Astrocyte of the spinal cord (primary cell): ENCODE measurements at places on chromosomes 16 and 17.

- DNase-seq: peak; percentile 66
Measured at GRCh38 chr17:81387100-81388090, 7.9 kb upstream of the BAHCC1 start.

- peak; percentile 19 for DNase-seq
Measured at GRCh38 chr17:19533718-19534561, at the start of gene SLC47A1. TSS of gene SLC47A1 (plus strand) at chr17:19533854. CDS start at chr17:19533940, 86 bp downstream.

- DNase-seq: no peak
Measured at GRCh38 chr16:6279286-6279685, 1053.4 kb upstream of the RBFOX1 start.

DNA sequence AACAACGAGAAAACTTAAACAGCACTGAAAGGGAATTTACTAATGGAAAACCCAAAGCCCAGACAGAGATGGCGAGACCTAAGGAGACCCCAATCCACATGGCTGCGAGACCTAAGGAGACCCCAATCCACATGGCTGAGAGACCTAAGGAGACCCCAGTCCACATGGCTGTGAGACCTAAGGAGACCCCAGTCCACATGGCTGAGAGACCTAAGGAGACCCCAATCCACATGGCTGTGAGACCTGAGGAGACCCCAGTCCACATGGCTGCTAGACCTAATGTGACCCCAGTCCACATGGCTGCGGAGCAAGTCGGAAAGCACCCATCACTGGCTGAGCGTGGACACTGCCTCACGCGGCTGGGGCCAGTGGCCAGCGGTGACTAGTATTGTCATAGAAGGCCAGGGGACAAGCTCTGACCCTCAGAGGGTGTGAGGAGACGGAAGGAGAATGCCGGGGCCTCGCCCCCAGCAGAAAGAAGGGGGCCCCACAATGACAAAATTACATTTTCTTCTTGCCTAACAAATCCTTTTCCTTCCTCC, 241.8 kb downstream of the C16orf95 start:
- DNase-seq: no peak
